ENCODE measurements at places on chromosomes 6 and 20.

DNA sequence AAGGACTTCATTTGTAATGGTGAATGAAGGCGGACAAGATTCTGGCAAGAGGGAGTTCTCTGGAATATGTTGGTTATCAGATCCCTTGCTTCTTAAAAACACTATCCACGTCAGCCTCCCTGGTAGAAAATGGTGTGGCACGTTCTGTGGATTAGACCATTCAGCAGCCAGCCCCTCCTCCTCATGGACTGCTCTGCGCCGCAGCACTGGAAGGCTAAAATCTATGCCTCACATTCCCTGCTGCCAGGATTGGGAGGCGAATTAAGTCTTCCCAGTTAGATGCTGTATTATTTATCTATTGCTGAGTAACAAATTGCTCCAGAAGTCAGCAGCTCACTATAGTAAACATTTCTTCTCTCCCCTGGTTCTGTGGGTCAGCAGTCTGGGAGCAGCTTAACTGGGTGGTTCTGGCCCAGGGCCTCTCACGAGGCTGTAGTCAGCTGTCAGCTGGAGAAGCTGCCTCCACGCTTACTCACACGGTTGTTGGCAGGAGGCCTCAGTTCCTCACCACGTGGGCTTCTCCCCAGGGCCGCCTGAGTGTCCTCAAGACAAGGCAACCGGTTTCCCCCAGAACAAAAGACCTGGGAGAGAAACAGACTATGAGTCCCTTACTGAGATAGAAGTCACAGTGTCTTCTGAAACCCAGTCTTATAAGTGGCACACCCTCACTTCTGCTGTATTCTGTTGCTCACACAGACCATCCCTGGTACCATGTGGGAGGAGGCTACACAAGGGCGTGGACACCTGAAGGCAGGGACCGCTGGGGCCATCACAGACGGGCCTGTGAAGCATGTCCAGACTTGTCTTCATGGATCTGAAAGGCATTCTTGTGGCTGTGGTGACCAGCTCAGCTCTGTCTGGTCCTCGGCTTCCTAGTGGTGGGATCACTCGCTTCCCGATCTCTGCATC is 101.0 kb downstream of the NRN1 start:
- no peak for DNase-seq

GRCh38 chr6:3287976-3288707 is 29.4 kb downstream of the PSMG4 start:
- DNase-seq, result no peak

DNA sequence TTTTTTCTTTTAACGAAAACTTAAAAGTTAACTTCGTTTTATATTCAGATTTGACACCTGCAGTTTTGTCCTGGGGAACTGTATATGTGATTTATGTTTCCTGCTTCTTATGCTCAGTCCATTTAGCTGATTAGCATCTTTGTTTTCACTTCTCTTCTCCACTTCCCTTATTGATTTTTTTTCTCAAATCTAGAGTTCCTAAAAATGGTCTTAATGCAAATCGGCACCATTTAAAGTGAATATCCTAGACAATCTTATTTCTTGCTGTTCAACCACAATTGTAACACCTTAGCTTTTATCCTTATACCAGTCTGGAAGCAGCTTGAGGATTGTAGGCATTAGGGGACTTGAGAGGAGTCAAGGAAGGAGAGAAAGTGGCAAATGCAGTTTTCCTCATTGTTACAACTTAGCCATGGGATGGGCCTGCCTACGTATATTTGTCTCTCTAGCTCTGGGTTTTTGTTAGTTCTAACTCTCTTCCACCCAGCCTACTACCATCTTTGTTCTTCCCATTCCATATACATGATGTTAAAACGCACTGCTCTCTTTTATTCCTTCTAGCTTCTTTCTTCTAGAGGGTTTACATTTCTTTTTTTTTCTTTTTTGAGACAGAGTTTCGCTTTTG is 8.5 kb downstream of the QRSL1 start:
- DNase-seq, result no peak

DNA sequence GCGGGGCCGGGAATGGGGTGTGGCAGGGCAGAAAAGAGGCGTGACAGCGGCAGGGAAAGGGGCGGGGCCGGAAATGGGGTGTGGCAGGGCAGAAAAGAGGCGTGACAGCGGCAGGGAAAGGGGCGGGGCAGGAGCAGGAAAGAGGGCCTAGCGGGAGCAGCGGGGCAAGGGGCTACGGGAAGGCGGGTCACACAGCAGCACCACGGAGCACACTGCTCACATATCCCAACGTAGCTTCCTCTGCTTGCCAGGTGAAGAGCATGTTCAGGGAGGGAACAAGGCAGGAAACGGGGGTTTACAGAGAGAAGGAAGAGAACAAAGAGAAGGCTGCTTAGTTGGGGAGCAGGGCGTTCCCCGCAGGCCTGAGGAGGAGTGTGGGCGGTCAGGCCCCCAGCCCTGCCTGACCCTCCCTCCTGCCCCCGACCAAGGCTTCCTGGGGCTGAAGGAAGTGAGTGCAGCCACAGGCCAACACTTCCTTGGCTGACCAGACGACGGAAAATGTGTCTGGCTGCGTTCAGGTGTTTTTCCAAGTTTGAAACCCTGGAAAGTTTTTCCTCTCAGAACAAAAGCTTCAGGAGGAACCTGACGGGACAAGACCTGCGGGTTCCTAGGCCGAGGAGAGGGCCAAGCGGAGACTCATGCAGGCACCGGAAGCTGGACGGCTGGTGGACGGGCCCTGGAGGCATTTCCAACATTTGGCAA is 13.8 kb downstream of the UCKL1 start:
- peak; percentile 48 for DNase-seq

DNA sequence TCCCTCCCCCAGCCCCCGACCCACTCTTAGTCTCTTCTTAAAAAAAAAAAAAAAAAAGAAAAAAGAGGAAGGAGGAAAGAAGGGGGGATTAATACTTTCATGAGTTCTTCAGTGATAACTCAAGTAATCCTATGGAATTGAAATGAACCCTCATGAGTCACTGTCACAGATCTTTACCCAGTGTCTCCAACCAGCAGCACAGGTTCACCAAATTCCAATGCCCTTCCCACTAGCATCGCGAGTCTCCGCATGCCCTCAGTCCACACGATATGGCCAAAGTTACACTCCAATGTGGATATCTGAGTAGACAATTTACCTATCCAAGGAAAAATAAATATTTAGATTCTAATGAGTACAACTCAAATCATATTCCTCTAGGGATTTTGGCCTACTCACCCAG is 74.5 kb downstream of the MDN1 start:
- DNase-seq, result no peak

GRCh38 chr20:60365064-60365666 is 406.9 kb downstream of the CDH26 start:
- no peak for DNase-seq

- no peak for DNase-seq
Observed at GRCh38 chr20:15199698-15200097, 862.3 kb upstream of the FLRT3 start.

All from T-helper 1 cell (primary cell).